ENCODE measurements at places on chromosomes 2 and 18.

DNA sequence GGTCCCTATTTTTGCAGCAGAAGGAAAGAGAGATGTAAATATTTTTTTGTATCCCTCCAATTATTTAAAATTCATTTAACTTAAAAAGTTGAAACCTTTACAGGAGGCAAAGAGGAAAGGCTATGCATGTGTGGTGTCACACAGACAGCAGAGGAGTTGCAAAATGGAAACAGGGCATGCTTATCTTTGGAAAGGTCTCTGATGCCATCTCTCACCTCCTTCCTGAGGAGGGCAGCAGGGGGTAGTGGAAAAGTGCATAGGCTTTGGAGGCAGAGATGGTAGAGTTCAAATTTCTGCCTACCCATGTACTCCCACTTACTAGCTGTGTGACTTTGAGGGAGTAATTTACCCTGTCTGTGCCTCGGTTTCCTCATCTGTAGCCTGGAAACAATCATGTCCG, 99.6 kb upstream of the MCFD2 start:
- DNase-seq, result no peak

DNA sequence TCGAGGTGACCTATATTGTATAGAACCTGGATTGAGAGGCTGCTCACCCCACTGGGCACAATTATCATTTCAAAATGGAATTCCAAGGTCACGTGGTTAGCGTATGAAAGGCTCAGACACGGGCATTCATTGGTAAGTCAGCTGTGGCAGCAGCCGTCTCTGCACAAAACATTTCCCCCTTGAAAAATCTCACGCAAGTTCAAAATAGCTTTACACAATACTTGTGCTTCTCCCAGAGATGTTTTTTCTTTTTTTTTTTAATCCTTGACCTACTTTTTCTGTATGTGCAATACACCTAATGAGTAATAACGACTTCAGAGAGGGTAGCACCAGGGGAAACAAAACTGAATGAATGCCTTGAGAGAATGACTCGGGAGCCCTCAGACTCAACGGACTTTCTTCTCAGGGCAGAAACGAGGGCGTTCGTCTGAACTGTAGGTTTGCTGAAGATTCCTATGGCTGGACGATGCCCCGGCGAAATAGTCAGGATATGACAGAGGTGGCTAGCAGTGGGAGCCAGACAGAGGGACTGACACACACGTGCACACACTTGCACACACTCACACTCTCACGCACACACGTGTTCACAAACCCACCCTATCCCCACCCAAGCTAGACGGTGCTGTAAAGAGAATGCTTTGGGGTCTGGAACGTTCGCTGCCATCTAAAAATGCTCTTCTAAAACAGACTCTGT, 77.8 kb downstream of the PDCL3 start:
- peak; percentile 12 for DNase-seq

DNA sequence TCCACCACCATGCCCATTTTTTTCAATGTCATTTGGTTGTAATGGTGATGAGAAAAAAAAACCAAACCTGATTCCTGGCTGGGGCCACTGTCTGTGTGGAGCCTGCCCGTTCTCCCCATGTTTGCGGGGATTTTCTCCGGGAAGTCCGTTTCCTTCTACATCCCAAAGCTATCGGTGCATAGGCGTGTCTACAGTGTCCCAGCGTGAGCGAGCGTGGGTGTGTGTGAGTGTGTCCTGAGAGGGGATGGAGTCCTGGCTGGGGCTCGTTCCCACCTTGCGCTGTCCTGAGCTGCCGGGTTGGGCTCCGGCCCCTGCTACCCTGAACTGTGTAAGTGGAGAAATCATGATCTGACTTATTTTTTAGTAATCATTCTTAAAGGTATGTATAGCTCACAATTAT, 7.3 kb upstream of the ZAP70 start:
- no peak for DNase-seq

GRCh38 chr2:220455351-220455990, 828.0 kb downstream of the SLC4A3 start:
- DNase-seq, result no peak

- no peak for DNase-seq
Measured at GRCh38 chr2:177916342-177916741, 156.2 kb downstream of the PDE11A start.

GRCh38 chr2:142714600-142714999, 162.9 kb upstream of the KYNU start:
- DNase-seq, result no peak

DNA sequence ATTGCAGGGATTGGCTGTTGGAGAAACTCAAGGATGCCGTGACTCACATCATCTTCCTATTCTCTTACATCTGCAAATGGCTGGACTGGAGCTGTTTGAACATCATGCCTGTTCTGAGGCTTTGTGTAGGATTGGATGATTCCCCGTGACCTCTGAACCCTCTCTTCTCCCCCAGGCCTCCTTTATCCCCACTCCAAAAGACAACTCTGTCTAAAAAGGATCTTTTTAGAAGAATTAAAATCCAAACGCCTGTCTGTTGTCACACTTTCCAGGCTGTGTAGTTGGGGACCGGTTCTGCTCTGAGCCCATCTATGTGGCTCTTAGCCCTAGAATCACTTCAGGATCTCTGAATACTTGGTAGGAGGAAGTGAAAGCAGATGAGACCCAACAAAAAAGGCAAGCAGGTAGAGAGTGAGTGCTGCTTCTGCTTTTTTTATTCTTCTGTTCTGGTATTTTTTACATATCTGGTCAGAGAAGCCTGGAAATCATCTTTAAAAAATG, 565 bp downstream of the SP140 start:
- no peak for DNase-seq

- DNase-seq, result no peak
Measured at GRCh38 chr18:63312019-63312409, 7.6 kb downstream of the BCL2 start.

DNA sequence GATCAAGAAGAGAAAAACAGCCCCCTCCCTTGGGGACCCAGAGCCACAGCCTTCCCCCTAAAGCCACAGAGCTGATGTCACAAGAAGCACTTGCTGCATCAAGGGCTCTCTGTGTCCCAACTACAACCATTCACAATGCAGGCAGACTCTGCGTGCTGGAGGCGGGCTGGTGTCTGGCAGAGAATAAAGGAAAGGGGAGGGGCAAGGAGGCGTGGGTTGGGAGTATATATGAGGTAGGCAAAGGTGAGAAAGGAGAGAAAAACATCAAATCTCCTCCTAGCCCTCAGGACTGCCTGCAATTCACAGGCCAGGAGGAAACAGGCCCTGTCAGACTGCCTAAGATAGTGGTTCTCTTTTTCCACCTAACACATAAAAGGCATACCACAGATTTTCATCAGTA, 48.8 kb upstream of the IHH start:
- no peak for DNase-seq

- DNase-seq, result no peak
Measured at GRCh38 chr18:26470011-26470637, 78.2 kb downstream of the KCTD1 start.

GRCh38 chr2:26584656-26585055, 56.5 kb downstream of the CIB4 start:
- no peak for DNase-seq

DNA sequence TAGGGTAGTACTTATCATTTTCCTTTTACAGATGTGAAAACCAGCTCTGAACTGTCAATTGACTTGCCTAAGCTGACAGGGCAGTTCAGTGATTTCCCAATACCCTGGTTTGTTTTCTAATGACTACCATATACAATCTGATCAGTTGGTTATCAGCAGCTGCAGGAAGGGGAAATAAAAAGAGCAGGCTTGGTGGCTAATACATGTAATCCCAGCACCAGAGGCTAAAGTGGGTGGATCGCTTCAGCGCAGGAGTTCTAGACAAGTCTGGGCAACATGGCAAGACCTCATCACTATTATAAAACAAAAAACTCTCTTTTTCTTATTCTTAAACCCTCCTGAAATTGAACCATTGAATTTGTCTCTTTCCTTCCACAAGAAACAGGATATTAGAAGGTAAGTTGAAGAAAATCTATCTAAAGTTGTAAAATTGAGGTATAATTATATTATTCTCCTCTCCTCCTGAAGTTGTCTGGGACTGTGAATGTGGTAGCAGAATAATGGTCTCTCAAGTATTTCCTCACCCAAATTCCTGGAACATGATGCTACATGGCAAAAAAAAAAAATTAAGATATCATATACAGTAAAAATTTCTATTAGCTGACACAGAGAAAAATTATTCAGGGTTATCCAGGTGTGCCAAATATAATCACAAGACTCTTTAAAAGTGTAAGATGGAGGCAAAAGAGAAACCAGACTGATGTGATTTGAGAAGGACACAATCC, 1441.6 kb downstream of the SUCLG1 start:
- peak; percentile 31 for DNase-seq

GRCh38 chr2:240794178-240794721, 25.8 kb downstream of the KIF1A start:
- DNase-seq, result no peak

GRCh38 chr18:56157541-56157940, 480.9 kb downstream of the TXNL1 start:
- no peak for DNase-seq

GRCh38 chr18:13291745-13292447, 73.3 kb downstream of the LDLRAD4 start:
- DNase-seq, result no peak

- DNase-seq, result no peak
Measured at GRCh38 chr2:205802941-205803340, 120.6 kb downstream of the NRP2 start.

DNA sequence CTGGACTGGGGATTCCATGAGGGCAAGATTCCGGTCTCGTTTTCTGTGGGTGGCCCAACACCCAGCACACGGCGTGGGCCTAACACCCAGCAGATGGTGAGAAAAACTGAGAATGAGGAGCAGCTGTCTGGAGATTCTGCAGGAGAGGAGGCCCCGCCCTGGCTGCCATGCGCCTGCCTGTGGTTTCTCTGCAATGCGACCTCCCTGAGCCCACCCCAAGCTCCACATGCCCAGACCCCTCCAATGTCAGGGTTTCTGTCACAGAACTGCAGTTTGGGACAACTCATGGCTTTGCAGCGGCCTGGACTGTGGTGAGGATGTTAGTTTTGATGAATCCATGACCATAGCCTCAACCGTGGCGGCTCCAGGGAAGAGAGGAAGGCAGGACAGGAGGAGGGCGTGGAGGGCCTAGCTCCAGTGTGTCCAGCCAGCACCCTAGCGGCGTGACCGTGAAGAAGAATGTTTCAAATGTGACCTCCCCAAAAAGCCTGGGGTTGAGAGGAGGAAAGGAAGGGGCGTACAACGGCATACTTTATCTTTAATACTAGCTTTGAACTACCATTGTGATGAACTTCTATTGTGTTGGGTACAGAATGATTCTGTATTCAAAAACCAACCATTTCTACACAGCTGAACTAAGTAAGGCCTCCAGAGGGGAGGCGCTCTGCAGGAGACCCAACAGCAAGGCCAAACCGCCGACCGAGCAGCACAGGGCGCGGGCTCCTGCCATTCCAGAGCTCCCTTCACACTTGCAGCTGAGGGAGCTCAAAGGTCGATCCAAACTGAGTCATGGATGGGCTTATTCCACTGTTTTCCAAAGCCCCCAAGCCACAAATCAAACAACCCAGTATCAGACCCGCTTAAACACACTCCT, 3.4 kb downstream of the PXDN start:
- DNase-seq, result no peak

DNA sequence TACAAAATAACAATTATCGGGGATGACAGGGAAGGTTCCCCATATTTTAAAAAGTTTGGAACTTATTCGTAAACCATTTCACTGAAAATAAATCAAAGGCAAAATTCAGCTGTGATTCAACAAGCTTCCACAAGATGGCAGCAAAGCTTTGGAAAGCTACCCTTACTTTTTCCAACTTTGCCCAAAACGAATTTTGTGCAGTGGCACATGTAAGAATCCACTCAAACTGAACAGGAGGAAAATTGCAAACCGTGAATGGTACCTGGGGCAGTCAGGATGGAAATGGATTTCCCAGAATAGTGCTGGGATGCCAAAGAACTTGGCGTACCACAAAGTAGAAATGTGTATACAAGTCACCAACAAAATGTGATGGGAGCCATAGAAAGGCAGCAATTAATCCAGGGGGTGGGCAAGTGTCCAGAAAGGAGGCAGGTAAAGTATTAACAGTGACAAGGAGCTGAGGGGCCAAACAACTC, 10.7 kb downstream of the RPL31 start:
- DNase-seq, result peak; percentile 69

GRCh38 chr18:2103299-2103698, 468.0 kb downstream of the METTL4 start:
- no peak for DNase-seq

DNA sequence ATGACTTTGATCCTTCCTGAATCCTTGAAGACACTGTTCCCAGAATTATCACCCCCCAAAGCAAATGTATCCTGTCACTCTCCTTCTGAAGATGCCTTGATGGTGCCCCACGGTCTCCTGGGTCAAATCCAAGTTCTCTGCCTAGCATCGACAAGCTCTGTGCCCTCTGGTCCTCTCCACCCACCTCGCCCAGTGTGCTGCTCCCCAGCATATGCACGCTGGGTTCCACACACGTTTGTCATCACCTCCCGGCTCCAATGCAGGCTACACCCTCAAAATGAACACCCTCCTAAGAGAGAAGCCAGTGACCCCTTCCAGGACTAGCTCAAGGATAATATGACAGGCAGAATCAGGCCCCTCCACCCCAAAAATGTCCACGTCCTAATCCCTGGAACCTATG, 39.5 kb upstream of the CREG2 start:
- DNase-seq, result no peak

DNA sequence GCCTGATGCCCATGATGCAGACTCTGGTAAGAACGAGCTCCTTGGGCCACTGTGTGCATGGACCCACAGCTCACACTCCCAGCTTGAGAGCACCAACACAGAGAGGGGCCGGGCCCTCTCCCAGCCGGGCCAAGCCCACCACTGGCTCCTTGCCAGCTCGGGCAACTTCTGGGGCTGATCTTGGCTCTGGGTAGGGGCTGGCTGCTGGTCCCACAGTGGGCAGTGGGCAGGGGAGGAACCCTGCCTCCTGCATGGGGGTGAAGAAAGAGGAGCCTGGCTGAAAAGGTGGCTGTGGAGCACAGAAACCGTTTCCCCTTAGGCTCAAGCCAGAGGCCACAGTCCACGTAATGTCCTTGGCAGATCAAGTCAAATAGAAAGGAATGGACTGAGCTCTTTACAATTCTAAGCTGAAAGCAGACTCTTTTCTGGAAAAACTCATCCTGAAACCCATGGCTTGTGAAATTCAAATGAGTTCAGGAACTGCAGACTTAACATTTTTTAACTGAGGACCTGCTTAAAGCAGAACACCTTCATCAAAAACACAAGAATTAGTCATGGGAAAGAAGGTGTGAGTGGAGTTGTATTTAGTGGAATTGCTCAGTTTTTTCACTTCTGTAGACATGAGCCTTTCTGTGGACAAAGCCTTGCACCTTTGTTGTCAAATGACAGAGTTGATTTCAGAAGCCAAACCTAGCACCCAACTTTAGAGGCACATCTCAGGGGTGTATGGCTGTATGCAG, 104.9 kb downstream of the STPG4 start:
- DNase-seq, result no peak

DNA sequence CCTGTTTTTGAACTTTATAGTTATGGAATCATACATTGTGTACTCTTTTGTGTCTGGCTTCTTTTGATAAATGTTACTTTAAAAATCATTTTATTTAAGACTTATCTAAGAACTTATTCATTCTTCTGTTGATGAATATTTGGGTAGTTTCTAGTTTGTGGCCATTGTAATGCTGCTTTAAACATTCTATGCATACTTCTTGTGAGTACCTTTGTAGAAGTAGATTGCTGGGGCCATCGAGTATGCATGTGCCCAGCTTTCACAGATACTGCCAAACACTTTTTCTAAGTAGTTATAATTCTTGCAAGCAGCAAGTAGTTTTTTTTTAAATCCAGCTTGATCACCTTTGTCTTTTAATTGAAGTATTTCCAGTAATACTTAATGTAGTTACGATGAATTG, 11.1 kb downstream of the CD302 start:
- no peak for DNase-seq

GRCh38 chr2:235238537-235238936, 255.3 kb upstream of the AGAP1 start:
- DNase-seq, result peak; percentile 96
